Activated T-cell treated with anti-CD3 and anti-CD28 coated beads, Interleukin-2, amount 50 U/mL, for 72 hours (primary cell): ENCODE measurements at places on chromosomes 5 and 9. TPM values are rescaled to one million over a fixed set of nuclear protein-coding genes. Genes with fewer than 3 reads are reported as not detected.

DNA sequence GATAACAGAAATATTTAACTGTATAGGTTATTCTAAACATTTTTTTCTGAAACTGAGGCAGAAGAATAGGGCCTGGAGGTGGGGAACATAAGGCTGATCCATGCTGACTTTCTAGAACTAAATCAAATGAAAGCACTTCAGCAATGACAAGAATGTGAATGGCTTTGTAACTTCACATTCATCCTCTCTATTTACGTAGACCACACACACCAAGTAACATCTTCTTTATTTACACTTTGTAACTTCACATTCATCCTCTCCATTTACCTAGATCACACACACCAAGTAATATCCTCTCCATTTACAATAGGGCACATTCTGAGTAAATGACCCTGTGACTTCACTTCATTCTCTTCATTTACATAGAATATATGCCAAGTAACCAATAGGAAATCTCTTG lies 251.8 kb upstream of the CDH9 start:
- no peak for DNase-seq

GRCh38 chr5:53892224-53892623 lies 331.8 kb downstream of the NDUFS4 start:
- DNase-seq: no peak

GRCh38 chr9:87498046-87498810 lies 561 bp downstream of the DAPK1 start:
- peak; percentile 29 for DNase-seq

GRCh38 chr9:21121595-21122251 lies 19.9 kb downstream of the IFNW1 start:
- DNase-seq: no peak

GRCh38 chr5:35248843-35249780 lies 18.8 kb upstream of the PRLR start:
- no peak for DNase-seq

GRCh38 chr5:142295084-142295758 lies 29.6 kb downstream of the SPRY4 start:
- DNase-seq: no peak

GRCh38 chr9:4293293-4293941 lies 6.5 kb downstream of the GLIS3 start:
- DNase-seq: no peak

DNA sequence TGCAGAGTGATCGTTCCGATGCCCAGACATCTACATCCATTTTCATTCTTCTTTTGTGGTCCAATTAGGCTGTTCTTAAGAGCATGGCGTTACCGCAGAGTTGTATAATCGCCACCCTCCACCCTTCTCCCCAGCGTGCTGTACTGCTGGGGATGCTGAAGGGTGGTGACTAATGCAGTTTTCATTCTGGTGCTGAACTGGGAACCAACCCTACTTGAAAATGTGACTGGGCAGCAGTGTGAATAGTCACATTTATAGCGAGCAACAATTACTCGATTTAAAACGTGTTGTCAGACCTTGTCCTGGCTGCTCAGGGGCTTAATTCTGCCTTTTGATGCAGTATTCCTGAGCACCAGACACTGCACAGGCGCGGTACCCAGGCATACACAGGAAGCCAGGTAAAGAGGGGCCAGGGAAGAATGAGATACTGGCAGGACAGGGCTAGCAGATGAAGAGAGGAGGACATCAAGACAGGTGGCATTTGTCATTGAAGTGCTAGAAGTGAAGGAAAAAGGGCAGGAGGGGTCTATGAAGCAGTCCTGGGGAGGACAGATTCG lies 719 bp upstream of the ISCA1 start:
- no peak for DNase-seq

GRCh38 chr9:129327552-129328328 lies 149.7 kb upstream of the IER5L start:
- DNase-seq: no peak

GRCh38 chr5:147773587-147773986 lies 8.9 kb downstream of the JAKMIP2 start:
- DNase-seq: no peak

- no peak for DNase-seq
Observed at GRCh38 chr5:28208356-28208755, 1170.0 kb upstream of the CDH9 start.

- DNase-seq: no peak
Observed at GRCh38 chr5:59266410-59266809, 627.1 kb downstream of the PDE4D start.

- DNase-seq: no peak
Observed at GRCh38 chr5:141913560-141914198, 10.0 kb upstream of the DELE1 start.

DNA sequence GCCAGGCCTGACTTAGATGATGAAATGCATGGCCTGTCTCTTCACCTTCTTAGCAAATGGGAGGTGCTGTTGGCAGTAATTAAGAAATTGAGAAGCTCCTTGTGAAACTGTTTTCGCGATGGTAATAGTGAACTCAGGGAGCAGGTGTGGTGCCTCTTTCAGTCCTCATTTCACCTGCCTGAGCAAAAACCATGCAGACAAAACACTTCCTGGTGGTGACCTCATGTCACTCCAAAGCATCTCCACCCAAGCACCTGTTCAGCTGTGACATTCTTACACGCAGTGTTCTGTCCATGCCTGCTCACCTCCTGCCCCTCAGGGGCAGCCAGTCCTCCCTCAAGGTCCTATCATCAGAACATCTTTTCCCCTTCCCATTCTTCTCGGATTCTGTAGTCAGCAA lies 146.5 kb downstream of the CD180 start:
- no peak for DNase-seq

DNA sequence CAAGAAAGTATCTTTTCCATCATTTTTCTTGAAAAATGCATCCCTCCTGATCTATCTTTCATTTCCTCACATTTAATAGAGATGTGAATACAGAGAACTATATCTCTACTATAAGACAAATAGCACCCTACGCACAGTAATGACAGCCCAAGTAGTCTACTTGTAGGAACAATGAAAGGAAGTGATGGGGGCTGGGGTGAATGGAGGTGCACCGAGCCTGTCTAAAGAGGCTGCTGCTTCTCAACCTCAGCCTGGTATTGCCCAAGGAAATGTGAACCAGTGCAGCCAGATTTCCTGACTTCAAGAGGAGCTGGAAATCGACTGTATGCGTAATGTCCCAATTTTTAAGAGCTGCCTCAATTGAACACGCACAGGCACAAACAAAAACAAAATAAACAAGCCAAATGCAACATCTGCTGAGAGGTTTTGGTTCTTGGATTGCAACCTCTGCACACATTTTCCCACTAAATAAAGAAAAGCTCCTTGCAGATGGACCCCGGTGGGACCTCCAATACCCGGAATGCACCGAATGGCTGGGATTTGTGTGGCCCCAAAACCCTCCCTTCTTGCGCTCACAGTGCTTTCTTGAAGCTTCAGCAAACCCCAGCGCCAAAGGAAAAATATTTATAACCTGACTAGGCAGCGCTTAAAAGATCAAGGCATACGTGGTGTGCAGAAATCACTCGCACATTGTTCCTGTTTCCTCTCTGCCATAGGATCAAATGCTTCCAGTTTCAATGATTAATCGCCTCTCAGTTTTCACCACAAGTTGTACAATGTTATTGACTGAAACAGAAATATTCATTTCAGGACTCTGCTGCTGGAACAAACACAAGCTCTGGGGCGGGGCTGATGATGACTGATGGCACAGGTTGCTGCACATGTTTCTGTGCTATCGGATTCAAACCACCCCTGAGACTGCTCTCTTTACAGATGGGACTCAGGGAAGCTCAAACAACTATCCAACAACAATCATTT lies 68.3 kb downstream of the KCNIP1 start:
- DNase-seq: peak; percentile 85

DNA sequence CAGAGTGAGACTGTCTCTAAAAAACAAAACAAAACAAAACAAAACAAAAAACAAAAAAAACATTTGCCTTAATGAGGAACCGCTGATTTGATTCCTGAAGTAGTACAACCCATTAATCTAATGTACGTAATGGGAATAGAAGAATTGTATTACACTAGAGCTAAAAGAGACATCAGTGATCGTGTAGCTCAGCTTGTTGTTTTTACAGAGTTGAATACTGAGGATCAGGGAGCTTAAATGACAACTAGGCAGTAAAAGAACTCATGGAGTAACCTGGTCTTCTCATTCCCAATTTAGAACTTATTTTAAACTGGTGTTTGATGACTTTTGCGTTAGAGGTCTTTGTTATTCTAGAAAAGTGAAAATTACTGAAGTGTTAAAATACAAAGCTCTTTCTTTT lies 65.1 kb upstream of the SLC28A3 start:
- no peak for DNase-seq

GRCh38 chr5:166293892-166294291 lies 1997.6 kb upstream of the WWC1 start:
- no peak for DNase-seq

DNA sequence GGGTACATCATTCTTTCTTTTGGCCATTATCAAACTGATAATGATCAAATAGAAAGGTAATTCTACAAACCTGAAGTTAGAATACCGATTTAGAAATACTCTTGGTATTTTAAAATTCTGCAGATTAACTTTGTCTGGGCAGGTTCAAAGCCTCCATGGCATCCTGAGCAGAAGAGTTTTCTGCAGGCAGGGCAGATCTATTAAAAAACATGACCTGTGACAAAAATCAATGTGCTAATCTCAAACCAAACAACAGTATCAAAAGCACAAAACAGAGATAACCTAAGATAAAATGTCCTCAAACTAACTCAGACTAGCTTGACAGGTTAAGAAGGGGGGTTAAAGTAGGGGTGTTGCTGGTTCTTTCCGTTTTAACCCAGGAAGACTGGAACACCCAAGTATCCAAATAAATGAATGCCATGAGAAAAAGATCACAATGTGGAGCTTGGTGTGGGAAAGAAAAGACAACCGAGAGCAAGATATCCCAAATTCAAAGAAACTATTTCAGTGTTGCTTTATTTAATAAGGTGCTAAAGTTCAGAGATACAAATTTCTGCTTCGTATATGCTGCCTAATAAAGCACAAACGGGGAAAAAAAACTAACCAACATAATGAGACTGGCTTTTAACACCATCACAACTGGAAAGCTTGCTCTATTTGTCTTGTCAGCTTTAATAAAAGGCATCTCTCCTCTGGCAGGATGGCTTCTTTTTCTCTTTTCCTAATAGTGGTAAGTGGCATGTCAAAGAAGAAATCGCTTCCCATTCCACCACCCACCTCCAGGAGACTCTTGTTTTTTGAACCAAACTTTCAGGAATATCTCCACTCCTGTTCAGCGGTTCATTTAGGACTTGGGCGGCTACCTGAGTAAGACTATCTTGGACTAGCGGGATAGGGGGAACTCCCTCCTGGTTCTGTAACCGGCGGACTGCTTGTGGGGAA lies 2.3 kb downstream of the EFNA5 start:
- DNase-seq: no peak

- DNase-seq: no peak
Observed at GRCh38 chr5:173760461-173761177, 127.5 kb upstream of the CPEB4 start.

GRCh38 chr5:169260896-169261569 lies 39.9 kb downstream of the SLIT3 start:
- DNase-seq: no peak

Gene SOX30
- total RNA-seq: 0.34 TPM

Gene C9orf152
- not detected for total RNA-seq

Gene GPR150
- total RNA-seq: 1.7 TPM

Gene ZNF658
- 2.5 TPM for total RNA-seq

Gene SNCB
- 0.81 TPM for total RNA-seq

Gene GPX3
- total RNA-seq: not detected
